CD8-positive, alpha-beta memory T cell (primary cell): ENCODE measurements at places on chromosomes 2 and 18. TPM values are rescaled to one million over a fixed set of nuclear protein-coding genes. Genes with fewer than 3 reads are reported as not detected.
A peak's percentile ranks its signal among the peaks of the same experiment; 100 is the strongest.

DNA sequence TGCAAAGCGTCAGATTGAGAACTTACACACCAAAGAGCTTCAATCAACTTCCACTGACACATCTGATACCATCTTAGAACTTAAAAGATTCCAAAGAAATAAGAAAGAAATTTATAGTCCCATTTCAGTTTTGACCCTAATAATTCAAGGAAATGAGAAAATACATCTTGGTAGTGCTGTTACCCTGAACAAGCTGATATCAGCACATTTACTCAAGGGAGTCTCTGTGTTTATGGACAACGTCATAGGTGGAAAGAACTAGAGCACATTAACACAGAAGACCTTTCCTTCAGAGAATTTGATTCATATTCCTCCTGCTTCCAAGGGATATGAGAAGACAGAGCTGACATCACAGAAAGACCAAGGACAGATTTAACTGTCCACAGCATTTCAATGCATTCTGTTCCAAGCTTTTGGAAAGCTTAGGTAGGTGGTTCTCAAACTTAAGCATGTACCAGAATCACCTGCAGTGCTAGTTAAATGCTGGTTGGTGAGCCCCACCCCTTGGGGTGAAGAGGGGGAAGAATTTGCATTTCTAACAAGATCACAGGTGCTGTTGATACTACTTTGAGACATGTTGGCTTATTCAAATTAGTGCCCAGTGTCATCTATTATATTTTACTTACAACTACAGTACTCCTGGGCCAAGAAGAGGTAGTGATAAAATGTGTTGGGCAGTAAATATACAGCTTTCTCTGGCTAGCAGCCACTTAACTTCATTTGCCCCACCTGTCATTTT lies 59.8 kb downstream of the LDAH start:
- no peaks in the 10 kb centered on the region for H3K27me3 ChIP-seq
- no peak overlapping the region for H3K4me3 ChIP-seq
- H3K4me1 ChIP-seq: no peaks in the 10 kb centered on the region
- H3K27ac ChIP-seq: no peak overlapping the region

DNA sequence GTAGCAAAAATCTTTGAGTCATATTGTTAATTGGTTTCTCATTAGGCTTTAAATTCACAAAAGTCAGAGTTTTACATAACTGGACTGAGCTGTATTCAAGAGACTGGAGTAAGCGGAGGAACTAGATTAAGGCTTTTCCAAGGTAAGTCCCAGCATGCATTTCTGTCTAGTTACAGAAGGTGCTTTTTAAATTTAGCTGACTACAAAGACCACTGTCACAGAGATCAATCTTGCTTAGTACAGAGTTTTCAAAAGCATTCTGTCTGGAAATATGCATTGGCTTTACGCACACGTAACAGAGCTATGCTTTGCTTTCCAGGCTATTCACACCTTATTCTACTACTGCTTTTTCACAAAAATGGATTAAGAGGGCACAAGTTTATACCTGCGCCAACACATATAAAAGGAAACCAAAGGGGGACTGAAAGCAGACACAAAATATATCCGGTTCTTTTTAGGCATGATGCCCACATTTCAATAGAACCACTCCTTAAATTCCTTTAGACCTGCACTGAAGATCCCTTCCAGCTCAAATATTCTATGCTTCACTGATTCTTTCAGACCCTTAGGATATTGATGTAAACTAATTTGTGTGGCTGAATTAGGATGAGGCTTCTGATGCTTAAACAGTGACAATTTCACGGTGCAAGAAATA lies 560.7 kb upstream of the CRIM1 start:
- H3K4me3 ChIP-seq: no peak overlapping the region
- no peak overlapping the region for H3K27ac ChIP-seq
- H3K4me1 ChIP-seq: no peaks in the 10 kb centered on the region
- H3K27me3 ChIP-seq: no peaks in the 10 kb centered on the region
- DNase-seq: no peak

DNA sequence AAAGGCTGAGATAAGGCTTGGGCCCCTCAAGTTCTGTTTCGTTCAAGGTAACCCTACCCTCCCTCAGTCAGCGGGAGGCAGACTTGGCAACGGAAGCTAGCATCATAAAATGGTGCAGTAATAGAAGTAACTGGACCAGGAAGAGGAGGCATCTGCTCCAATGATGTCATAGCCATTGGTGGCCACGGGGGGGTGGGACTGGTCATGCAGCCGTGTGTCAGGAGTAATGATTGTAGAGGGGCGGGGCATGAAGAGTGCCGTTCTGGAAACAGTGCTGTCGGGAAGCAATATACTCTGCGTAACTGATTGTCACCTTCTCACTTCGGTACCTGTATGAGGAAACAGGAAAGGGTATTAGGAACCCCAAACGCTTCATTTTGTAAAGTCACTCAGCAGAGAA lies 6.9 kb upstream of the POLR2D start:
- peaks cover 3% of the 10 kb centered on the region for H3K4me1 ChIP-seq
- H3K36me3 ChIP-seq: peaks cover 23% of the 10 kb centered on the region
- H3K4me3 ChIP-seq: no peak overlapping the region
- no peak for DNase-seq
- no peaks in the 10 kb centered on the region for H3K27me3 ChIP-seq

GRCh38 chr2:67585400-67585799 lies 188.3 kb downstream of the ETAA1 start:
- no peaks in the 10 kb centered on the region for H3K36me3 ChIP-seq
- no peak overlapping the region for H3K27ac ChIP-seq

- H3K27ac ChIP-seq: no peak overlapping the region
- no peak overlapping the region for H3K4me3 ChIP-seq
- no peaks in the 10 kb centered on the region for H3K36me3 ChIP-seq
- no peak for DNase-seq
- H3K27me3 ChIP-seq: no peaks in the 10 kb centered on the region
Measured at GRCh38 chr2:113905886-113906285, 16.0 kb downstream of the ACTR3 start.

DNA sequence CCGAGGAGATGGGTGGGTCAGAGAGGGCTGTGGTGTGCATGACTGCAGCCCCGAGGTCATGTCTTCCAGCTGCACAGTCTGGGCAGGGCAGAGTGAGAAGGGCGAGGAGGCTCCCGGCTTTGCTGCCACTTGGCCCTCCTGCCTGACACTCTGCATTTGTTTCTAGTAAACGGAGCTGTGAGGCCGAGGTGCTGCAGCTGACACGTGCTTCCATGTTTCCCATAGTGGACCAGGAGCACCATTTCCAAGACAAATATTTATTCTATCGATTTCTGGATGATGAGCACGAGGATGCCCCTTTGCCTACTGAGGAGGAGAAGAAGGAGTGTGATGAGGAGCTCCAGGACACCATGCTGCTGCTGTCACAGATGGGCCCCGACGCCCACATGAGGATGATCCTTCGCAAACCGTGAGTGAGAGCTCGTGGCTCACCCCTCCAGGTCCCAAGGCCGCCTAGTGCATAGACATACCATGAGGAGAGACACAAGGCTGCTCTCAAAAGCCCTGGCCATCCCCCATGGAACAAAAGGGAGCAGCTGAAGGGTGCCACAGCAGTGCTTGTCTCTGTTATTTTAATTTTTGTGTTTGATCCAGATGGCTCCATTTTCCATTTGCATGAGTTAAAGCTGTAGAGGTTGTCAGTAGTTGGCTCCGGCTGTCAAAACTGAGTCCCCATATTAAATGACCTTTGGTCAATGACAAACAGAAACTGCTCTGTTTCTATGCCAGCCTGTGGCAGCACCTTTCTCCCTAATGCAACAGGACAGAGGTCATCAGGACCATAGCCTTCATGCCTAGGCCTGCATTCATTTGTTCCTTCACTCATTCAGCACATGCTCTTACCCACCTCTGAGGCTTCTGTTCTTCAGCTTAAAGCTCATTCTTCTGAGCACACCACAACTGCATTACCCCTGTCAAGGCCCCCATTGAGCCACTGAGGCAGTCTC lies 108.3 kb upstream of the MAP3K20 start:
- H3K4me1 ChIP-seq: no peaks in the 10 kb centered on the region
- no peaks in the 10 kb centered on the region for H3K36me3 ChIP-seq
- no peak overlapping the region for H3K27ac ChIP-seq
- H3K27me3 ChIP-seq: no peaks in the 10 kb centered on the region

PDE1A gene
- total RNA-seq: not detected

MEP1B gene
- not detected for total RNA-seq

- no peak overlapping the region for H3K27ac ChIP-seq
- H3K4me3 ChIP-seq: no peak overlapping the region
- no peak for DNase-seq
- no peaks in the 10 kb centered on the region for H3K4me1 ChIP-seq
Measured at GRCh38 chr2:26489213-26489850, 11.4 kb upstream of the OTOF start.

CHST10 gene
- total RNA-seq: 11.0 TPM

DNA sequence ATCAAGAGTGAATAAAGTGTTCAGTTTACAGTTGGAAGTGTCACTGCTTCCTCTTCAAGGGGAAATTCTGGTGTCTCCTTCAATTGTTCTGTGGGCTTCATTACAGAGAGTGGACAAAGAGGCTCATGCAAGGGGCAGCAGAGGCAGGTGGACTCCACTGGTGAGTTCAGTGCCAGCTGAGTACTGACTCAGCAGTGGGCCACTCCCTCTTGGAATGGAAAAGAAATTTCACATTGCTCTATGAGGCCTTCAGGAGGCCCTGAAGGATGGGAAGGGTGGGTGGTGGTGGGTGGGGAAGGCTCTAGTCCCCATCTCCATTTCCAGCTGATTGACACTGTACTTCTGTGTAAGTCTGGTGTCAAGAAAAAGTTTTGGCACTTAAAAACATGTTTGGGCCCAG lies 66.4 kb downstream of the PRELID3A start:
- no peak overlapping the region for H3K4me3 ChIP-seq
- no peak for DNase-seq
- H3K36me3 ChIP-seq: no peaks in the 10 kb centered on the region
- H3K27me3 ChIP-seq: no peaks in the 10 kb centered on the region
- H3K27ac ChIP-seq: no peak overlapping the region
- no peaks in the 10 kb centered on the region for H3K4me1 ChIP-seq

DNA sequence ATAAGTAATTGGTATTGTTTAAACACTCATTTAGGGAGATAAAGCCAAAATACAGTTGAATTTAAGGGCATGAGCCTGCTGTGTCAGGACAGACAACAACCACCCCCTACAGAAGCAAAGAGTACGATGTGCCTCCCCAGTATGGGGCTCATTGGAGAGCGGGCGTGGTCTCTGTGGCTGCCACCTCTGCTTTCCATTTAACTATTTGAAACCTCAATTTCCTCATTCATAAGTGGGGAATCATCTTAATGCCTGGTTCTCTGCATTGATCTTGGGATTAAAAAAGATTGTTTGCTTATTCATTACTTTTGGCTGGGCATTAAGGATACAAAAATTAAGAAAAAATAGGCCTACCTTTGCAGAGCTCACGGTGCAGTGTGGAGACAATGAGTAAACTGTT lies 21.4 kb downstream of the KCNS3 start:
- DNase-seq: no peak
- H3K27ac ChIP-seq: no peak overlapping the region
- H3K4me3 ChIP-seq: no peak overlapping the region
- H3K4me1 ChIP-seq: no peaks in the 10 kb centered on the region

DNA sequence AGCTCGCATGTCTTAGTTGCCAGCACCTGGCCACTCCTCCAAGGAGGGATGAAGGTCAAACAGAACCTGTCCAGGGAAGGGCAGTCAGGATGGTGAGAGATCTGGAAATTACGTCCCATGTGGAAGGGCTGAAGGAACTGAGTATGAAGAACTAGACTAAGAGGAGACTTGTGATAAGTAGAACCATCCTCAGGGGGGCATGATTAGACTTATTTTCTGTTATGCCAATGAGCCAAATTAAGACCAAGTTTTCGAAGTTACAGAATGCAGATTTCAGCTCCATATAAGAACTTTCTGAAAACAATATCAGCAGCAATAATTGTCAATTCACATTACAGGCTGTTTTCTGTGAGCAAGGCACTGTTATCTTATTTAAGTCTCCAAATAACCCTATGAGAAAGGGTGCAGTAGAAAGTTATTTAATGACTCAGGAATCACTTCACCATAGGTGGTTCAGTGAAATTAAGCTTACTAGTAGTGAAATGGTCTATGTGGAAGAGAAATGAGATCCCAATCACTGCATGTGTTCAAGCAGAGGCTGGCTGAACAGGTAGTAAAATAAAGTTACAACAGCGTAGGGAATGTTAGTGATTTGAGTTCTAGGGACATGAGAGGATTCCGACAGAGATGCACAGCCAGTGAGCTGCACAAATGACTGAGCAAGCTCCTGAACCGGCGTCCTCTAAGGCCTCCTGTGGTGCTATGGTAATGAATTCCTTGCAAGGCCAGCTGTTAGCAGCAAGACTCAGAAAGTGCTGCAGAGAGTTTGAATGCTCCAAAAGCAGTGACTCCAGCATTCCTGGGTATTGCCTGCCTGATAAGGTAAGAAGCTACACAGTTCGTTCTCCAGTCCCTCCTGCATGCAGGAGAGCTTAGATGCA lies 4.5 kb upstream of the DYM start:
- no peaks in the 10 kb centered on the region for H3K27me3 ChIP-seq
- no peaks in the 10 kb centered on the region for H3K36me3 ChIP-seq
- no peak overlapping the region for H3K4me3 ChIP-seq
- H3K4me1 ChIP-seq: peaks cover 10% of the 10 kb centered on the region

CAPN10 gene
- total RNA-seq: 36.1 TPM

GRCh38 chr2:196535742-196536141 lies 103.8 kb upstream of the CCDC150 start:
- no peaks in the 10 kb centered on the region for H3K4me1 ChIP-seq
- H3K27me3 ChIP-seq: no peaks in the 10 kb centered on the region
- no peak overlapping the region for H3K4me3 ChIP-seq
- DNase-seq: no peak

DNA sequence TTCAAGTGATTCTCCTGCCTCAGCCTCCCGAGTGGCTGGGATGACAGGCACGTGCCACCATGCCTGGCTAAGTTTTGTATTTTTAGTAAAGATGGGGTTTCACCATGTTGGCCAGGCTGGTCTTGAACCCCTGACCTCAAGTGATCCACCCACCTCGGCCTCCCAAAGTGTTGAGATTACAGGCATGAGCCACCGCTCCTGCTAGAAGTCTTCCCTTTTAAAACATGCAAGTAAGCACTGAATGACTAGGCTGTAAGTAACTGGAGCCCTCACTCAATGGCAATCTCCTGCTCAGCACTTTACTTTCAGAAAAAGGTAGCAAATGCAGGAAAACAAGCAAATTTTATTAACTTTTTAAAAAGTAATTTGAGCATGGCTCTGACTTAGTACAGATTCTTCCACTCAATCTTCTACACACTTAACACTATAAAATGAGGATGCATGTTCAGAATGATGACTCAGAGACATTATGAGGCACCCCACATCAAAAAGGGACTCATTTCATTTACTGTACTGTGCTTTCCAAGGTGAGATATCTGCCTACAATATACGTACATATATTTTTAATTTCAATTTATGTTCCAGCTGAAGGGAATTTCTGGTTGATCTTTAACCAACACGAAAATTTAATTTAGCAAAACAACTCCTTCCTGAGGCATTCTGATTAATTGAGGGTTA lies 6.6 kb upstream of the NCK2 start:
- peak; percentile 64 for DNase-seq
- no peaks in the 10 kb centered on the region for H3K36me3 ChIP-seq
- H3K27me3 ChIP-seq: no peaks in the 10 kb centered on the region
- peaks cover 62% of the 10 kb centered on the region for H3K4me1 ChIP-seq
- H3K4me3 ChIP-seq: peak overlapping the region; percentile 40
- peak overlapping the region; percentile 82 for H3K27ac ChIP-seq

SLC23A3 gene
- 2.3 TPM for total RNA-seq
